ENCODE measurements at places on chromosomes 4 and X.

- DNase-seq, result no peak
Measured at GRCh38 chr4:160403081-160403480, 1300.2 kb downstream of the RAPGEF2 start.

DNA sequence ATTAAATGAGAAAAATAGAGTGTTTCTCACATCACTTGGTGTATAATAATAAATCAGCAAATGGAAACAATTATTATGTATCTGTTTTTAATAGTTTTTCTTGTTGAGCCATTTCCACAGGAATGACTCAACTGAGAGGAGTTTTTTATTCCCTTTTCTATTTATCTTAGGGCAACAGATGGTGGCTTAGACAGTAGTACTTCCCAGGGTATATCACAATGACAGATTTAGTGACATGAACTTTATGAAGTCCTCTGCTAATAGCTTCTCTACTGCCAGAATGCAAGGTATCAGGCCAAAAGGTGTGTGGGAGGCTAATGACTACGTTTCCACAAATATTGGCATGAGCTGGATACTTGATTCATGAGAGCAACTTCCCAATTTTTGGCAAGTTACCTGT, 126.7 kb downstream of the HTR2C start:
- DNase-seq, result no peak

DNA sequence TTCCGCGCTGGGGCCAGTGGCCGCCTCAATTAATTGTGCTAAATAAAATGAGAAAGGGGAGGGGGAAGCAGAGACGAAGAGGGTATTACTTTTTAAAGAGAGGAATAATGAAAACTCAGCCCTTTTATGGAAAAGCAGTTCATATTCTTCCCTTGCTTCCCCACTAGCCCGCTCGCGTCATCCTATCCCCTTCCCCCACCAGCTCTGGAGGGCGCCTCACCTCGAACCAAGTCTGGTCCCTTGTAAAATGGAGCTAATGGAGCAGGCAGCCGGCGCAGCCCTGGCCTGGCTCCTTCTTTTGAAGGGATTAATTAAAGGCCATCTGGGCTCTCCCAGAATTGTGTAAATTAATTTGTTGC, 511 bp upstream of the NKX6-1 start:
- no peak for DNase-seq

- no peak for DNase-seq
Measured at GRCh38 chr4:16140231-16140878, 56.5 kb upstream of the PROM1 start.

DNA sequence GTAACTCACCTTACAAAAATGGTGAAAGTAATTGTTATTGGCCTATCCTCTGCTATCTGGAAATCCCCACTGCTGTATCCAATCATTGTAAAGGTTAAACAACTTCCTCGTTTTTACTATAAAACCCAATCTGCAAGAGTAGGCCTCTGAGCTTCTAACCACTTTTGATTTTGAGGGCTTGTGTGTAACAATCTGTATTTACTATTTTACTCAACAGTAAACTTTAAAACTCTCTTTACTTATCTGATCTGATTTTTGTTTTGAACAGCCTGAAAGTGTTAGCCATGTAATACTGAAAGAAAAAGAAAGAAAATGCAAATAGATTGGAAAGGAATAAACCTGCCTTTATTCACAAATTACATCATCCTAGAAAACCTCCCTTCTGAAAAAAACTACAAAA, 63.1 kb downstream of the SLC10A7 start:
- peak; percentile 2 for DNase-seq

GRCh38 chr4:158850800-158851644, 82.2 kb downstream of the FNIP2 start:
- peak; percentile 15 for DNase-seq

DNA sequence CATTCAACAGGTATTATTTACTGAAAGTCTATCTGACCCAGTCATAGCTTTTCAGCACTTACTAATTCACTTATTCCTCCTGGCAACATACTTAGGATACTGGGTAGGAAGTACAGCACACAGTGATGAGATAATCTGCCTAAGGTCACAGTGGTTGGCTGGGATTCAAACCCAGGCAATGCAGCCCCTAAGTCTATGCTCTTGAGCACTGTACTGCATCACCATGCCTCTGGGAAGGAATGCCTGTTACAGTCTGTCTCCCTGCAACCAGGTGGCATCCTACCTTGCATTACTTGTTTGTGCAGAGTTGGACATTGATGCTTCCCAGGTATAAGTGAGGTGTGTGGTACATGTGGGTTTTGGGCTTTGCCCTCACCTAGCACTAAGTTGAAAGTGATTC, 21.5 kb upstream of the LRAT start:
- DNase-seq, result no peak

DNA sequence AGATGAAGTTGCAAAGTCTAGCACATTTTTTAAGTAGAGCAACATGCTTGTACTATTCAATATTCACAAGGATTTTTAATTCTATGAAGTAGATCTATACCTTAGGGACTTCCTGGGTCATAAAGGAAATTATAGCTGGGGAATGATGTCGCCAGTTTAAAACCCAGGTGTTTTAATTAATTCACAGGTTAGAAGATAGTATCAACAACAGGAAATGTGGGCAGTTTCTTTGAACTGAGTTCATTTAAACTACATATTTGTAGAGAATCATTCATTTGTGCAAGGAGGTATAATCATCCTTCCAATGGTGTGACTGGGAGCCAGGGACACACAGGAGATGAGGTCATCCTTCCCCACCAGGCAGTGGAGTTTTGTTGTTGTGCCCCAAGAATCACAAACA, 181.3 kb upstream of the KLF3 start:
- DNase-seq, result no peak

- no peak for DNase-seq
Measured at GRCh38 chr4:171588764-171589163, 224.4 kb upstream of the GALNTL6 start.

DNA sequence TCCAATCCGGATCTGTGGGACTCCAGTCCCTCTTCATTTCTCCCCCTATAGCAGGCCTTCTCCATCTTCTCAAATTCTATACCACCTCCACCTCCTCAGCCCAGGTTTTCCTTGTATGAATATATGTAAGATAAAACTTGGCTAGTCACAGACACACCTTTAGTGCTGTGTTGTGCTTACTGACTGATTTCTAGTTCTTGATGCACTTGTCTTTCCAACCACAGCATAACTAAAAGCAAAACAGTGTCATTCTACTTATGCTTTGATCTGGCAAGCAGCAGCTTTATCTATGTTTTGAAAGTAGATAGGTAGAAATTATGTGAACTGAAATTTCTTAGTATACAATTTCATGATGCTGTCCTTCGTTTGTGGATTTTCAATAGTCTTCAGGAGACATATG, 47.5 kb downstream of the CCNI start:
- no peak for DNase-seq

DNA sequence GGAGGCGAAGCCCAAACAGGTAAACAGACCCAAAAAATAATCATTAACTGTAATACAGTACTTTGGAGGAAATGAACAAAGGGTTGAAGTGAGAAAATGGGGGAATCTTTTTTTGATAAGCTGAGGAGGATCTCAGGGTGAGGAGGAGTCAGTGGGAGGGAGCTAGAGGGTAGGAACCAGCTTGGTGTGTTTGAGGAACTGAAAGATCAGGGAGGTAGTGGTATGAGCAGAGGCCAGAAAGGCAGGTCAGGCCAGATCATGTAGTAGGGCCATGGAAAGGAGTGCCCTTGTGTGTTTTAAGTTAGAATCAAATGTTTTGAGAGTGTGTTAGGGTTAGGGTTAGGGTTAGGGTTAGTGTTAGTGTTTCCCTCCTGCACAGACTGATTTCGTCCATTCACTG, 48.8 kb downstream of the PPP2R2C start:
- no peak for DNase-seq

- DNase-seq, result no peak
Measured at GRCh38 chrX:21972046-21972445, 31.5 kb downstream of the SMS start.

DNA sequence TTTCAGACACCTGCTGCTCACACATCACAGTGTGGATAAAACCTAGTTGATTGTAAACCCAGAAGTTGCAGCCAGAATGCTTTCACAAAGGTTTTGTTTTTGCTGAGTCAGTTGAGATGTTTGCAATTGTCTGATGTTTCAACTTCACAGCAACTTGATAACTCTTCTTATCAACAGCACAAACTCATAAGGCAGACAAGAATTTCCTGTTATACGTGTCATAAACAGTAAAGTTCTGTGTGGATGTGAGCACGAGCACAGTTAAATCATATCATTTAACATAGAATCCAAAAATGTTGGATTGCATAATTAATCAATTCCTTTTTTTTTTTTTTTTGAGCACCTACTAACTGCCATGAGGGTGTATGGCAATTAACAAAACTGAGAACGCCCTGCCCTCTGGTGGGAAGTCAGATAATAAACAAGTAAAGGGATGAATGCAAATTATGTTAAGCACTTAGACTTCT, 512.2 kb downstream of the PDHA2 start:
- DNase-seq, result no peak

DNA sequence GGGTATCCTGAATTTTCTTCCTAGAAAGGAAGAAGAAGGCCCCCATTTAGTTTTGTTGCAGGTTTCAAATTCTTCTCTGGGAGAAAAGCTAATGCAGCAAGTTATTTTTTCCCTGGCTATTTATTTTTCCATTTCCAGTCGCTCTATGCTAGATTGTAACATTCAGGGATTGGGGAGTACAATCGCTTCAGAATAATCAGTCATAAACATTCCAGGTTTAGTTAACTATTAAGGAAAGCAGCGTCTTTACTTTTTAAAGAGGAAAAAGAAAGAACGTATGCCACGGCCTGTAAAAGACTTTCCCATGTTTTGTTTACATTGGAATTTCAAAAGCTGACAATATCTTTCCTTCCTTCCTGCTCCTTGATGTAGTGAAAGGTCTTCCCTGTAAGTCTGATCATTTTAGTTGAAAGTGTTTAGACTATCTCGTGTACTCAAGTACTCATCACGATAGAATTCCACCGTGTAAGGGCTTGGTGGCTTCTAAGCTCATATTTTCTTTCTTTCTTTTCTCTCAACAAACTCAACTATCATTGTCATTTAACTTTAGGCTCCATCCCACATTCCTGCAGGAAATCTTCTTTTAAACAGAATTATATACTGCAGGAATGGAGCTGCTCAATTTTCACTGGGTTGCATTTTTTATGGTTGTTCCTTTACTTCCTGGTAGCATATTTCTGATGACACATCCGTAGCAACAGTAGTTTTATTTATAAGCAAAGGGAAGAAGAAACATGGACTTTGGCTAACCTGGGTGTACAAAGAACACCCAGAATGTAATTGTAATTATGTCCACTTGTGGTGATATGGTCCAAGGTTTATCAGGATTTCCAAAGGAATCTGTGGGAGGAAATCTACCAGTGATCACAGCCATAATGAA, 213.1 kb upstream of the FAT1 start:
- DNase-seq, result peak; percentile 85

GRCh38 chrX:11480626-11481025, 185.1 kb downstream of the ARHGAP6 start:
- DNase-seq, result no peak

GRCh38 chr4:143369552-143369951, 32.9 kb downstream of the GAB1 start:
- DNase-seq, result no peak

- no peak for DNase-seq
Measured at GRCh38 chr4:74559853-74560252, 114.9 kb downstream of the AREG start.

DNA sequence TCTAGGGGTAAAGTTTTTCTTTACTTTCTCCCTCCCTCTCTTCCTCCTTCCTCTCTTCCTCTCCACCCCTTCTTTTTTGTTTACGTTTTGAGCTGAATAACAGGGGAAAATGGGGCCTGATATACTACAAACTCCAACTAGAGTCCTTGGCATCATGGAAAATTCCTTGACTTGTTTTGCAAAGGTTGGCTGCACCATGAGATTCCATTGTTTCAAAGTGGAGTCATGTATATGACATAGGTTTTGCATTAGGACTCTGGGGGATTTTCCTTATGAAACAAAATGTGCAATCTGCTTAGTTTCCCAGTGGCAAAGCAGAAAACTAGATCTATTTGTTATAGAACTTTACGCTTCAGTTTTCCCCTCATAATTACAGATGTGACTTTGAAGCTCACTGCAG, 233.5 kb upstream of the PGRMC2 start:
- no peak for DNase-seq

DNA sequence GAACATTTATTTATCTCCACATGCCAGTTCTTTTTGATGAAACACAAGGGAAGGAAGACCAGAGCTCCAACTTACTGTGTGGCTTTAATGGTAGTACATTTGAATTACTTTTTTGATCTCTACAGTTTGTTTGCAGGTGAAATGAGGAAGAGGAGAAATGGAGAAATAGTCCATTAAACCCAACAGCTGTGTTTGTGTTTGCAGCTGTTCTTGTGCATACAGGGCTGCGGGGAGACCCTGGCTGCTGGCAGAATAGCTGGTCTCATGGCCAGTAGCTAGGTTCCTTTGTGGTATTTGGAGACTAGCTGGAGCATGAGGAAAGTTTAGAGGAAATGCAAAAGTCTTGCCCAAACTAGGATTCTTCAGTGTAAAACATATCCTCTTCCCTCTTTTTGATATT, 374.8 kb downstream of the GPAT3 start:
- DNase-seq, result no peak

GRCh38 chrX:41759817-41760216, 35.8 kb downstream of the GPR82 start:
- DNase-seq, result peak; percentile 17

GRCh38 chr4:4880492-4880891, 21.0 kb downstream of the MSX1 start:
- DNase-seq, result no peak
